Suprapubic skin (tissue), 4 donors: ENCODE measurements at places on chromosomes 3 and 15.

- DNase-seq, result no peak
Observed at GRCh38 chr3:18044971-18045880, 302.8 kb upstream of the TBC1D5 start.

- DNase-seq, result no peak
Observed at GRCh38 chr3:128128251-128128650, 4.6 kb upstream of the RUVBL1 start.

DNA sequence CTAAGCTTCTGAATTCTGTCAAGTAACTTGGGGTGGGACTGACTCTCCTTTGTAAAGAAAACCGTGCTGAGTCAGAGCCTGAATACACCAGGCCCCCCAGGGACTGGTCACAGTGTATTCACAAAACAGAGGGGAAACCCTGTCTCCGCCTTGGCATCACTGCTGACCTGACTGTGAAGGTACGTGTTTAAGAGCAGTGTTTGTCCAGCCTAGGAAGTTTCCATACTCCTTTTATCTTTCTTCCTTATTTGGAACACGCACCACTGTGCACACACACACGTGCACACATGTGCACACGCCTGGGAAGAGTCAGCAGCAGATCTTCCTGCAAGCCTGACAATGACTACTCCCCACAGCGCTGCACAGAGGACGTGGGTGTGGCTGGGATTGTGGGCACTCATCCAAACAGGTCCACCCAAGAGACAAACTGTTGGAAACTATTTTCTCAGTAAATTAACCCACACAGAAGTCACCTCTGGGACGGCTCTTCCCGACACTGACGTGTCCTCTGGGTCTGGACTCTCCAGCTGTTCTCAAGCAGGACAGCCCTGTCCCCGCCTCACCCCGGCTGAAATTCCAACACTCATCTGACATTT lies 87.7 kb downstream of the ATP10A start:
- no peak for DNase-seq

GRCh38 chr3:98095882-98096281 lies 8.9 kb downstream of the OR5AC2 start:
- no peak for DNase-seq

DNA sequence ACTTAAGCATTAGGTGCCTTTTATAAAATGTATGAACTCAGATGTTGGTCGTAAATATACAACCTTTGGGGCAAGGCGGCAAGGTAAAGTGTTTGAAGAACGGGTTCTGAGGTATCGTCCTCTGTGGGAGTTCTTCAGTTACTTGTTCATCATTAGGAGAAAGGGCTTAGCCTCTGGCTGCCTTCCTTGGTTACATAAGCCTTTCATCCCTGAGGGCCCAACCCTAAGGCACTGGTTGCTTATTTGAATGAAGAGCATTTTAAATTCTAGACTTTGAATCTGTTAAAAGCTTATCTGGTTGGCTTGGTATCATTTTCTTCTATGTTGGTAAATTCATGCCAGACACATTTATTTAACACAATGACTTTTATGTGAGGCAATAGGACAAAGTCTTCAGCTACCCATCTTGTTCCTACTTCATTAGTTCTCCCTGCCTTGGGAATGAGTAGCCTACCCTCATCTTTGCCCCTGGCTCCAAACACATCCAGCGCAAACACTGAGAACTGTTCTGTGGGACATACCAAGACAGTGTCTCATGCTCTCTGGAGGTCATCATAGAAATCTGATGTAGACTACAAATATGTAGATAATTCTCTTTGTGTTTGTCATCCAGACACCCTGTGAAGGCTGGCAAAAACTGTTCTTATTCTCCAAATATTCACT lies 12.4 kb upstream of the CCDC80 start:
- no peak for DNase-seq
